ENCODE measurements at places on chromosomes 7 and 10.

- no peak for DNase-seq
Observed at GRCh38 chr10:133203652-133204195, 26.3 kb upstream of the UTF1 start.

- DNase-seq: no peak
Observed at GRCh38 chr10:46268076-46268881, 18.5 kb upstream of the ANTXRL start.

DNA sequence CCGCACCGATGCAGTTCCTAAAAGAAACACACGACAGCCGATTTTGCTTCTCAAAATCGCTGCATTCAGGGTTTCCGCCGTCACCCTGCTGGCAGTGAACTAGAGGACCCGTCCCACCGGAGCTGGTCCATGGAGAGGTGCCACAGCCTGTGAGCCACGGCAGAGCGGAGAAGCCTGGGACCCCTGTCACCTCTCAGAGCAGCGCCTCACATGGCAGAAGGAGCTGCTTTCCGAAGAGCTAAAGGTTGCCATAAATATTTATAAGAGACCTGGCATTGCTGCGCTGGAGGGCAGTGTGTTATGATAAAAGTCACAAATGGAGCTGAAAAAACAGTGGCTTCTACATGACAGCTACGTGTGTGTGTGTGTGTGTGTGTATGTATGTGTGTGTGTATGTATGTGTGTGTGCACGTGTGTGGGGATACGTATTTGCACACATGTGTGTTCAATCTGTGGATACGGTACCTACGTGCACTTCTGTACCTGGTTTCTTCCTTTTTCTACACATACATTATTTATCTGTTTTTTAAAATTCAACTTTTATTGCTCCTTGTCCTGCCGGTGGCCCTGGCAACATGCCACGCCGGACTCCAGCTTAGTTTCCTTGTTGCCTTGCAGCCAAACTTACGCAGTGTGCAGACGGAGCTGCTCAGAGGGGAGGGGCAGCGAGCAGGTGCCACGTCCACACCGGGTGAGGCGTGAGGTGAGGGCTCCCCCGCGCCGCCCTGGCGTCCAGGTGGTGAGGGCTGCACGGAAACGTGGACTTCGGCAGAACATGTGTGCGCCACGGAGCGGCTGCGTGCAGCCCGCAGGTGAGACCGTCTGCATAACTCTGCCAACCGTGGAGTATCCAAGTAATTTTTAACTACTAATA is 115.2 kb upstream of the PITRM1 start:
- no peak for DNase-seq

DNA sequence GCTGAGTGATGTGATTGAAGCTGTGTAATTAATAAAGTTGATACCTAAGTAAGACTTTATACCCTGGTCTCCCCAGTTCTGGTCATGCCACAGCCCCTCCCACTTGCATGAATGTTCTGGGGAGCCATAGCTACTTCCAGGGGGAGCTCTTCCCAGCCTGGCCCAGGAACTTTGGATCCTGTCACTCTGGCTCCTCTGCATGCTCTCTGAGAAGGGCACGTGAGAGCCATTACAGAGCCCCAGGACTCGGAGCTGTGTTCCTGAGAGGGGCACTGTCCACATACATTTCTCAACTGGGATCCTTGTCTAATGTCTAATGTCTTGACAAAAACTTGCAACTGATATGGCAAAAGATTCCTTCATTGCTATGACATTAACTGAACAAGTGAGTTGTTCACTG is 173.9 kb upstream of the NPY start:
- no peak for DNase-seq

GRCh38 chr7:12316925-12317324 is 86.7 kb downstream of the VWDE start:
- DNase-seq: no peak

DNA sequence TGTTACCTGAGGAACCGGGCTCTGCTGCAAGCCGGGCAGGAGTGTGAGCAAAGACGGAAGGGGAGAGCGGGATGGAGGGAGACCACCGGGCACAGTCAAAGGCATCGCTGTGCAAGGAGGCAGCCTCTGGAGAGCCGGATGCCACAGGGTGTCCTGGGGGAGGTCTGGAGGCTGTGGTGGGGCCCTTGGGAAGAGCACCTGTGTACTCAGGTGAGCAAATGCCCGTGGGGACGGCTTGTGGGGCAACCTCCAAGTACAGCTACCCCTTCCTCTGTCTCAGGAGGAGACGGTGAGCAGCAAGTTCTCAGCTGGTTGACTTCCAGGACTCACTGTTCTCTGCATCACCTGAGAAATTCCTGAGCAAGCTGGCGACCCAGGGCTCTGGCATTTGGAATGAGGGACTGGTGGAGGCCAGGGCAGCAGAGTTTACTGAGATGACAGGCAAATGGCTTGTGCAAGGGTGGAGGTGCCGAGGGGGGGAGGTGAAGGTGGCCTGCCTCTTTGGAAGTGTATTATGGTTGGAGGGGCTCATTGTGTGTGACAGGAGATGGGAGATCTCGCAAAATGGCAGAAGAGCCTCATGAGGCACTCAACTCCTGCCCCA is 345.2 kb upstream of the SHH start:
- no peak for DNase-seq

DNA sequence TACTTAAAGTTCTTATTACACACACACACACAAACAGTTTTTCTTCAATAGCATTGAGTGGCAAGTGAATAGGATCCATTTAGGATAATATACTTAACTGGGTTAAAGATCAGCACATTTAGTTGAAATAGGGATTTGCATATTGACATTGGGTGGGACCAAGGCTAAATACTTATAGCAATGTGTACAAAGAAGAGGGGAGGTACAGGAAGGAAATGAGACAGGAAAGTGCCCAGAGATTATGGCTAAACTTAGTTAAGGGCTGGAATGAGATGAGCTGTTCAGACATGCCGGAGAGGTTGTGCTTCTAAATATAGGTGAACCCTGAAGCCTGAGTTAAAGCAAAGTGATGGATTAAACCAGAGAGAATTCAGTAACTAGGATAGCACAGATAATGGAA is 95.1 kb downstream of the LSMEM1 start:
- no peak for DNase-seq

DNA sequence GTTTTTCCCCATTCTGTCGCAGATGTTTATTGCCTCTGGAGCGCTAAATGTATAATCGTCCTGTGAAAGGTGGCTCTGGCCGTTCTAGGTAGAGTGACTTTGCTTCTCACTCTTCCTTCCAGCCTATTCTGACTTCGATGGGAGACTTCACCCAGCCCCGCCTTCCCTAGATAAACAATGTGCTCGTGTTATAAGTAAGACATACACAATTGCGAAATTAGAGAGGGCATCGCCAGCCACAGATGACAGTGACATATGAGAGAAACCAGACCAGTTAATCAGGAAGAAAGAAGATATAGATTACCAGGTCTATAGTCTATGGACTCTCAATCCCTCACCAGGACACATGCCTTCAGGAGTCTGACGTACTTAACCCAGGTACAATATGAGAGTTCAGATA is 1050.5 kb upstream of the AUTS2 start:
- no peak for DNase-seq

- DNase-seq: no peak
Observed at GRCh38 chr10:70399177-70399576, 4.8 kb upstream of the EIF4EBP2 start.

GRCh38 chr10:70007116-70007820 is 45.4 kb upstream of the MACROH2A2 start:
- no peak for DNase-seq

- DNase-seq: no peak
Observed at GRCh38 chr10:114294549-114294948, 55.5 kb downstream of the VWA2 start.

DNA sequence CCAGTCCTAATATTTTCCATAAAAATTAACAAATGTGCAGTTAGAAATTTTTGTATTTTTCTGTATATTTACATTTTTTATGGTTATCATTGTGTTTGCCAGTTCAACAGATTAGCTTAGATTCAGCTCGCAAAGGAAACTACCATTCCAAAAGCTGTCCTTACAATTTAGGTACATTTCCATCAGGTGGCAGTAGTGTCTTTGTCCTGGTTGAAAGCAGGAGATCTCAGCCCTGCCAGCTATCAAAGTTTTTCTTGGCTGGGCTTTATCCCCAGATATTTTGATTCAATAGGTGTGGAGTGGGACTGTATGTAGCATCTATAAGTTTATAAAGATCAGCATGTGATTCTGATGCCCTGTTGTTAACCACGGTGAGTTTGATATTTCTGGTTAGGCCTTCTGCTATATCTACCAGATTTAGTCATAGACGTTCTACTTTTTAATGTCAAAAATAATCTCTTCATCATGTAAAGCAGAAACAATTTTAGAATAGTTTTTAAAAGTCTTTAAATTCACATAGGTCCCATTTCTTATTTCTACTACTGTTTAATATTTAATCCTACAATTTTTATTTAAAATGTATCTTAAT is 15.5 kb upstream of the ICA1 start:
- peak; percentile 31 for DNase-seq

DNA sequence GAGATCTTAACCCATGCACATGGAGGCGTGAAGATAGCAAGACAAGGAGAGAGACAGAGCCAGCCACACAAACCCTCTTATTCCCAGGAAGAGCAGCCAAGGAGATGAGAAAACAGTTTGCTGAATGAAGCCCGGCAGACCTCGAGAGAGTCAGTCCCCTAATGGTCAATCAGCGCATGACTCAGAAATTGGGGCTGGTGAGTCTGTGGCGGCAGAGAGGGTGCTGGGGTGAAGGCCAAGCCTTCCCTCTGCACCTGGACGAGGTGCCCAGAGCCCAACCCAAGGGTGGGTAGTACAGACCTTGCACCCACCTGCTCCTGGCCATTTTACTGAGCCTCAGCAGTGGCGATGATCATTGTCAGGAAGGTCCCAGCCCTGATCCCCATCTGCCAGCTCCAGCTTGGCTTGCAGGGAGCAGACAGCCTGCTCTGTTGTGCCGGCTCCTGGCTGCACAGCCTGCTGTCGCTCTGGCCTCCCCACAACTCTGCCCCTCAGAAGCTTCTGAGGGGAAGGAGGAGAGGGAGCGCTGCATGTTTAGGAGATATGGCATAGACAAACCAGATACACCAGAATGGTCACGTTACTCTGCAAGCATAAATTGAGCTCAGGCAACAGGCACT is 256.6 kb downstream of the RPS24 start:
- DNase-seq: no peak

DNA sequence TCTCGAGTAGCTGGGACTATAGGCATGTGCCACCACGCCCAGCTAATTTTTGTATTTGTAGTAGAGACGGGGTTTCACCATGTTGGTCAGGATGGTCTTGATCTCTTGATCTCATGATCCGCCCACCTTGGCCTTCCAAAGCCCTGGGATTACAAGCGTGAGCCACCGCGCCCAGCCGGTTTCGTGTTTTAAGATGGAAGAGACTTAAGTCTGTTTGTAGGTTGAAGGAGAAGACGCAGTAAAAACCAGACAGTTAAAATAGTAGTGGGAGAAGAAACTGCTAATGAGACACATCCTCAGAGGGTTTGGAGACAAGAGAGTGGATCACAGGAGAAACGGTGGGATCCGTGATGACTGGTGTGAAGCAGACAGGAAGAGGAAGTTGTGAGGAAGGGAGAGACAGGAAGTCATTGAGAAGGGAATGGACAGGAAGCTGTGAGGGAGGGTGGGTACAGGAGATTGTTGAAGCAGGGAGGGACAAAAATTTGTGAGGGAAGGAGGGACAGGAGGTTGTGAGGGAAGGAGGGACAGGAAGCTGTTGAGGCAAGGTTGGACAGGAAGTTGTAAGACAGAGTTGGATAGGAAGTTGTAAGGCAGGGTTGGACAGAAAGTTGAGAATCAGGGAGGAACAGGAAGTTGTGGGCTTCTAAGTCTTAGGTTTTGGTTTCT is 115.5 kb downstream of the WDFY4 start:
- peak; percentile 88 for DNase-seq
